A172 (cell line): ENCODE measurements at places on chromosomes 5 and 9. TPM values are rescaled to one million over a fixed set of nuclear protein-coding genes. Genes with fewer than 3 reads are reported as not detected.

SNX2 gene
- 95.4 and 97.5 TPM in 2 replicates for total RNA-seq

DTWD2 gene
- total RNA-seq: 20.1 and 21.1 TPM in 2 replicates

IDNK gene
- 11.5 and 14.1 TPM in 2 replicates for total RNA-seq

FOXD4L5 gene
- not detected in 2 replicates for total RNA-seq

SPACA9 gene
- total RNA-seq: 5.1 and 9.6 TPM in 2 replicates

PCDHB7 gene
- total RNA-seq: 5.2 and 6.9 TPM in 2 replicates

SLC6A18 gene
- total RNA-seq: not detected in 2 replicates

EMB gene
- total RNA-seq: 0.12 TPM in 1 of 2 replicates, not detected in the other

GRCh38 chr5:169876386-169876785, 103.9 kb downstream of the INSYN2B start:
- no peak for DNase-seq

DNA sequence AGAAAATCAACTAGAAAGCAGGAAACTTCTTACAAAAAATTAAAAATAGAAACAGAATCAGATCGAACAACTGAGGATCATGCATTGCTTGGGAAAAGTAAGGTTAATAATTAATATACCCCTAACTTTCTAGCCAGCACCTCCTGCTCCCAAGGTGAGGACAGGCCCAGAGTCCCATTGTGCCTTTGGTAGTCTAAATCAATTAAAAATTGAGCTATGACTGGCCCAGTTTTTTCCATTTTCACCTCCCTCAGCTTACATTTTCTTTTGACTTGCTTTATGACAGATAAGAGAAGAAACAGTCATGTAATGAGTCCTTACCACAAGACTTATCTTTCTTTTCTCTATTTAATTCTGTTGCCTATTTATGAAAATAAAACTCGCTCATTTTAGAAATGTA, 182.2 kb downstream of the RAB3C start:
- DNase-seq: no peak

GRCh38 chr9:77455312-77455927, 192.7 kb downstream of the GNA14 start:
- peak; percentile 57 for DNase-seq

GRCh38 chr9:94792511-94792910, 66.0 kb downstream of the AOPEP start:
- no peak for DNase-seq

- DNase-seq: no peak
Measured at GRCh38 chr9:19683715-19684114, 105.1 kb downstream of the SLC24A2 start.

DNA sequence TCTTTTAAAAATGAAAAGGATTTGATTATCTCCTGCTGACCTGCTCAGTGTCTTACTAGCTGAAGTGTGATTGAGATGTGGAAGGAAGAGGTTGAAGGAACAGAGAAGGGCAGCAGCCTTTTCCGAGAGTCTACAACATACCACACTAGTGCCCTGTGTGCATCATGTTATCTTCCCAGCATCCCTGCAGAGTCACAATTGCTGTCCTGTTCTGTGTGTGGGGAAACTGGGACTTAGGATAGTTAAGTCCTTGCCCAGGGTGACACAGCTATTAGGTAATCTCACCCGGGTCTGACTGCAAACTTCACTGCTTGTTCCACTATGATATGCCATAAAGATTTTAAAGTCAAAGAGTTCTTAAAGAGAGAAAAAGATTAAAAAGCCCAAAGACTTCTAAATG, 55.8 kb downstream of the FAM78A start:
- no peak for DNase-seq

GRCh38 chr9:8816361-8816760, 1016.8 kb upstream of the DMAC1 start:
- no peak for DNase-seq

- no peak for DNase-seq
Measured at GRCh38 chr5:141934099-141934844, 10.6 kb downstream of the DELE1 start.

DNA sequence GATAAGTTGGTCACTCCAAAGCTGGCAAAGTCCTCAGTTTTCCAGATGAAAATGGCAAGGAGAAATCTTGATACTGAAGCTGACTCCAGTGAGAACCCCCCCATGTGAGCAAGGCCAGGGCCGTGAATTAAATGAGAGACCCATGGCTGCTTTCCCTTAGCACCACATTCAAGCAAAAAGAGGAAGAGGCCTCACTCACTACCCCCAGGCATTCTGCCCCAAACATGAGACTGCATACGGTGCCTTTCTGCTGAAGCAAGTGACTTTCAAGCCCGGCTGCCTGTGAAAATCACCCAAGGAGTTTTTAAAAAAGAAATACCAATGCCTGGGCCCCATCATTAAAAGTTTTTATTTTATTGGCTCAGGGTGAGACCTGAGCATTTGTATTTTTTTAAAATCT, 66.9 kb downstream of the TMEM252 start:
- no peak for DNase-seq

DNA sequence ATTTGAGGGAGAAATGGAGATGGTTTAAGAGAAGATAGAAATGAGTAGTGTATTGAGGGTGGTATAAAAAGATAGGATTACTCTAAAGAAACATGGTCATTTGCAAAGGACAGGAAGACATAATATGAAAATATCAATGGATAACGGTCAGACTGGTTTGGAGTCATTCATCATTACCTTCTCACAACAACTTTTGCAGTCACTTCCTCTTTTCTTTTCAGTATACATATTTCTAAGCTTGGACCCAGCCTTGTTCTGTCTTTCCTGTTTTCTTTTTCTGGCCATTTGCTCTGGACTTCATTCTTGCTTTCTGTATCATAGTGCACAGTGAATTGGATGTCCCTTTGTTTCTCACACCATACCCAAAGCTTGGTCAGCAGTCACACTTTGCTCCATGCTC, 966.5 kb upstream of the TYRP1 start:
- no peak for DNase-seq

GRCh38 chr5:38105231-38105570, 153.2 kb upstream of the EGFLAM start:
- DNase-seq: no peak

GRCh38 chr5:78886341-78887230, 98.5 kb downstream of the ARSB start:
- DNase-seq: no peak
